ENCODE measurements at places on chromosomes 3 and 15. TPM values are rescaled to one million over a fixed set of nuclear protein-coding genes. Genes with fewer than 3 reads are reported as not detected.

Gene SCN11A
- total RNA-seq: not detected

Gene SLC24A5
- total RNA-seq: not detected

Gene CD80
- total RNA-seq: not detected

Gene UBE2E2
- 49.5 TPM for total RNA-seq

Gene ARID3B
- 3.3 TPM for total RNA-seq

Gene SEMA3G
- 0.16 TPM for total RNA-seq

Gene DNAH12
- 0.09 TPM for total RNA-seq

Gene CAPN3
- 0.80 TPM for total RNA-seq

Gene GCNT3
- 123 TPM for total RNA-seq

Gene PARP15
- not detected for total RNA-seq

Gene HOMER2
- total RNA-seq: 22.5 TPM

Gene ARNT2
- 16.5 TPM for total RNA-seq

All from A549 treated with Hydrocortisone at 1 μM for 4 hours (cell line).